ENCODE measurements at places on chromosomes 16 and 17. TPM values are rescaled to one million over a fixed set of nuclear protein-coding genes. Genes with fewer than 3 reads are reported as not detected.

ACAP1 gene
- total RNA-seq, result 756 TPM

CCL16 gene
- not detected for total RNA-seq

- no peaks in the 10 kb centered on the region for H3K27me3 ChIP-seq
- peaks cover 34% of the 10 kb centered on the region for H3K4me1 ChIP-seq
- H3K4me3 ChIP-seq, result peak within 1 kb of the TSS; percentile 83
Observed at GRCh38 chr16:2520097-2520783, at the start of gene AMDHD2. AMDHD2 (plus strand) TSS chr16:2520371; CDS start chr16:2520459, 88 bp downstream.

GRCh38 chr16:84332975-84333684 lies 35.2 kb upstream of the ATP2C2 start:
- peaks cover 7% of the 10 kb centered on the region for H3K27me3 ChIP-seq
- H3K4me1 ChIP-seq, result no peaks in the 10 kb centered on the region
- H3K27ac ChIP-seq, result no peak overlapping the region
- H3K4me3 ChIP-seq, result no peak overlapping the region

GRCh38 chr16:56777001-56777400 lies 47.1 kb downstream of the NUP93 start:
- DNase-seq, result no peak
- H3K4me3 ChIP-seq, result no peak overlapping the region
- H3K27ac ChIP-seq, result no peak overlapping the region
- peaks cover 6% of the 10 kb centered on the region for H3K36me3 ChIP-seq

GRCh38 chr17:32496395-32497073 lies 9.7 kb downstream of the CDK5R1 start:
- no peak overlapping the region for H3K4me3 ChIP-seq
- H3K27ac ChIP-seq, result peak overlapping the region; percentile 60
- H3K27me3 ChIP-seq, result no peaks in the 10 kb centered on the region
- peaks cover 24% of the 10 kb centered on the region for H3K4me1 ChIP-seq

TP53TG3C gene
- not detected for total RNA-seq

- H3K4me3 ChIP-seq, result peak overlapping the region; percentile 77
- peaks cover 41% of the 10 kb centered on the region for H3K4me1 ChIP-seq
- DNase-seq, result no peak
- H3K27ac ChIP-seq, result peak overlapping the region; percentile 89
- no peaks in the 10 kb centered on the region for H3K27me3 ChIP-seq
Observed at GRCh38 chr16:56710181-56710737, 19.7 kb upstream of the NUP93 start.

DNA sequence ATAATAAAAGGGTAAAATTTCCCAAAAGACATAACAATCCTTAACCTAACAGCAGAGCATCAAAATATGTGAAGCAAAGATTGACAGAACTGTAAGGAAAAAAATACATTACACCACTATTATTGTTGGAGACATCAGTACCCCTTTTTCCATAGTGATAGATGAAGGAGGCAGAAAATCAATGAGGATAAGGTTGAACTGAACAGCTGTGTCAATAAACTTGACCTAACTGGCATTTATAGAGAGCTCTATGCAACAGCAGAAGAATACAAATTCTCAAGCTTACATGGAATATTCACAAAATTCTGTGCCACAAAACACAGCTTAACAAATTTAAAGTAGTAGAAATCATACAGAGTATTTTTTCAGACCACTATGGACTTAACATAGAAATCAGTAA lies 195.0 kb upstream of the ELAC2 start:
- no peaks in the 10 kb centered on the region for H3K36me3 ChIP-seq
- H3K4me1 ChIP-seq, result no peaks in the 10 kb centered on the region
- no peak overlapping the region for H3K4me3 ChIP-seq
- DNase-seq, result no peak
- H3K27me3 ChIP-seq, result no peaks in the 10 kb centered on the region

DNA sequence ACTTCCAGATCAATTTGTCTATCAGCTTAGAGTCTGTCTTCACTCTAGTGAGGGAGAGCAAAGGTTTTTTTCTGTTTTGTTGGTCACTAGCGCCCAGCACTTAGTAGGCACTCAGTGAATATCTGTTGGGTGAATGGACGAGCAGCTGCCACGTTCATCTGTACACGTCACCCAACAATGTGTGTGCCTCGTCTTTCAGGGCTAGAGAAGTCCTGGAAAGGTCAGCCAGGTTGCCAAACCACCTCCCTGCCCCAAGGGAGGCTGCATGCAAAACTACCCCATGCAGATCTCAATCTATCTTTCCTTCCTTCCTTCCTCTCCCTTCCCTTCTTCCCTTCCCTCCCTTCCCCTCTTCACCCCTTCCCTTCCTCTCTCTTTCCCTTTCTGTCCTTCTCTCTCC lies 340.9 kb downstream of the SOX9 start:
- H3K36me3 ChIP-seq, result no peaks in the 10 kb centered on the region
- H3K4me3 ChIP-seq, result no peak overlapping the region
- no peaks in the 10 kb centered on the region for H3K4me1 ChIP-seq

CFAP97D1 gene
- not detected for total RNA-seq

GSG1L gene
- total RNA-seq, result not detected

DNA sequence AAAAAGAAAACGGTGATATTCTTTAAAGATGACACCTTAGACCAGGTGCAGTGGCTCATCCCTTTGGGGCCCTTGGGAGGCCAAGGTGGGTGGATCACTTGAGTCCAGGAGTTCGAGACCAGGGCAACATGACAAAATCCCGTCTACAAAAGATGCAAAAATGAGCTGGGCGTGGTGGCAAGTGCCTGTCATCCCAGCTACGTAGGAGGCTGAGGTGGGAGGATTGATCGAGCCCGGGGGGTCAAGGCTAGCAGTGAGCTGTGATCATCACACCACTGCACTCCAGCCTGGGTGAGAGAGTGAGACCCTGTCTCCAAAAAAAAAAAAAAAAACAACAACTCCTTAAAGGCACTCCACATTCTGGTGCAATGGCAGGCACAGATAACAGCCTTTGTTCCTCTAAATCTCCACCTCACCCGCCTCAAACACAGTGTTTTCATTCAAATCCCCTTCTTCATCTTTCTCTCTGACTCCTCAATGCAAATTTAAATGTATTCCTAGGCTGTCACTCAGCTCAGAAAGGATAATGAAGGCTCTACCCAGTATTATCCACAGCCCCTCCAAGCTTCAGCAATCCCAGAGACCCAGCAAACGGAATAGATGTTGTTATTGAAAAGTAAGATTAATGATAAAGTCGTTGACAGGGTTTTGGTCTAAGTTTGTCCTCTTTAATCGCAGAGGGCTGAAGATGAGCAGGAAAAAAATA lies 56.2 kb upstream of the CACNG5 start:
- H3K4me1 ChIP-seq, result peaks cover 1% of the 10 kb centered on the region
- no peak overlapping the region for H3K27ac ChIP-seq
- H3K36me3 ChIP-seq, result peaks cover 12% of the 10 kb centered on the region

DNA sequence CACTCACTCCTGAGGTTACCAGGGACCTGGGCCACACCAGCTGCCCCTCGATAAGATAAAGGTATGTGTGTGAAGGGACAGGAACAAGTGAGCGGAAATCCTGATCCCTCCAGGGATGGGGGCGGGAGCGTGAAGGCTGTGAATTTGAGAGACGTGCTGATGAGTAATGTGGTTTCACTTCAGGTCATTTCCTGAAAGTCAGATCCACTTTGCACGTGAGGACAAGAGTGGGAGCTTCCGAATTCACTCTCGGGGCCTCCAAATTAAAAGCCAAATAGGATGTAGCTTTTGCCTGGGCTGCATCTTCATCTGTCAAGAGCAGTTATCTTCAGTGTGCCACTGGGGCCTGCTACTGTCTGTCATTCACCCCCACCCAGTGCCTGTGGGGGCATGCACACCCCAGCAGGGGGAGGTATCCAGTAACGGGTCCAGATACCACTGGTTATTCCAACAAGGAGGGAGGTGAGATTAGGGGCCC lies 87.4 kb upstream of the LHX1 start:
- peaks cover 5% of the 10 kb centered on the region for H3K27me3 ChIP-seq
- no peak overlapping the region for H3K4me3 ChIP-seq
- H3K4me1 ChIP-seq, result peaks cover 2% of the 10 kb centered on the region
- H3K36me3 ChIP-seq, result no peaks in the 10 kb centered on the region
- no peak overlapping the region for H3K27ac ChIP-seq

- DNase-seq, result no peak
- H3K4me1 ChIP-seq, result no peaks in the 10 kb centered on the region
- H3K27ac ChIP-seq, result no peak overlapping the region
- H3K36me3 ChIP-seq, result no peaks in the 10 kb centered on the region
- no peak overlapping the region for H3K4me3 ChIP-seq
- no peaks in the 10 kb centered on the region for H3K27me3 ChIP-seq
Observed at GRCh38 chr16:76777721-76778465, 413.1 kb upstream of the MON1B start.

GRCh38 chr17:14557480-14557879 lies 256.6 kb downstream of the HS3ST3B1 start:
- H3K36me3 ChIP-seq, result no peaks in the 10 kb centered on the region
- peaks cover 2% of the 10 kb centered on the region for H3K4me1 ChIP-seq
- H3K27me3 ChIP-seq, result no peaks in the 10 kb centered on the region
- H3K4me3 ChIP-seq, result no peak overlapping the region
- H3K27ac ChIP-seq, result peak overlapping the region; percentile 17
- no peak for DNase-seq

GRCh38 chr16:72853575-72854266 lies 194.2 kb downstream of the ZFHX3 start:
- peak overlapping the region; percentile 3 for H3K27ac ChIP-seq
- DNase-seq, result no peak
- peak overlapping the region; percentile 17 for H3K4me3 ChIP-seq
- peaks cover 30% of the 10 kb centered on the region for H3K4me1 ChIP-seq
- H3K27me3 ChIP-seq, result peaks cover 40% of the 10 kb centered on the region
